ENCODE measurements at places on chromosomes 11 and 22.

DNA sequence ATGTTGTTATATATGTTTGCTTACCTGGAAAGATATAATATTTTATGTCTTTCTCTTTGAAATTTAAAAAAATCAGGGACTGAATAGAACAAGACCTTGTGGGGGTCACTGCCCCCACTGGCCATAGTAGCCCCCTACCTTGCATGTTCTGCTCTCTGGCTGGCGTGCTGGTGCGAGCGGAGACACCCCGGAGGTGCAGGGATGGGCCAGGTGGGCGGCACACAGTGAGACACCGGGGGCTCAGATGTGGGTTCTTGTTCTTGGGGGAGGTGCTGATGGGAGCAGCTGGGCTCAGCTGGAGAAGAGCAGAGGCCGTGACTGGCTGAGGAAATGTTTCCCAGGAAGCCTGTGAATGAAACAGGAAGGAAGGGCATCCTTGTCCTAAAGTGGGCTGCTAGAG is 20.2 kb downstream of the GAB4 start:
- DNase-seq, result no peak

DNA sequence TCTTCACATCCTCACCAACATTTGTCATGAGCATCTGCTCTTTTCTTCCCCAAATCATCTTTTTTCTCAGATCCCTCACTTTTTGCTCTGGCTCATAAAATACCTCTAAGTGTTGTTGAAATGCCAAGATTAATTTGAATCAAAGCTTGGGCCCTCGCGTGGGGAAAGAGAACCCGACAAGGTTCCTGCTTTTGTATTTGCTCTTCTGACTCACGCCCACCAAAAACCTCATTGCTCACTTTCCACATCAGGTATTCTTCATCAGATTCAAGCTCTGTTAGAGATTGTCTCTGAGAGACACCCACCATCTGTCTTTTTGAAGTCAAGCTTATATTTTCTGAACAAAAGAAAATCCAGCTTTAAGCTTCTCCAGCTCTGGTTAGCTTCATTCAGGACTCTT is 52.9 kb upstream of the FBXO3 start:
- no peak for DNase-seq

GRCh38 chr11:28963187-28963586 is 855.0 kb downstream of the METTL15 start:
- DNase-seq, result no peak

DNA sequence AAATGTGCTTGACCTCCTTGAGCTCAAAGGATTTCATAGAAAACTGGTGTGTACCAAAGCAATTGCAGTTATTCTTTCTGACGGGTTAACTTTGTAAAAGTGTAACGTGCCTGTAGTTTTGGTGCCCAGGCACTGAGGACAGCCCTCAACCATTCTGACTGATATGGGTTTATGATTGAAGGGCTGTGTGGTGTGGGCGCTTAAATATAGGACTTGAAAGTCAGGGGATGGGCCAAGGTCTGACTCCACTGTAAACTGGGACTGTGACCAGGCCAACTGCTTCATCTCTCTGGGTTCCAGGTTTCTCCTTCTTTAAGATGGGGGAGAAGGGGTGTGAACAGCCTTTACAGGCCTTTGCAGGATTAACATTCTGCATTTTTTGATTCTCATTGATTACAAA is 191.1 kb upstream of the ARHGAP20 start:
- no peak for DNase-seq

DNA sequence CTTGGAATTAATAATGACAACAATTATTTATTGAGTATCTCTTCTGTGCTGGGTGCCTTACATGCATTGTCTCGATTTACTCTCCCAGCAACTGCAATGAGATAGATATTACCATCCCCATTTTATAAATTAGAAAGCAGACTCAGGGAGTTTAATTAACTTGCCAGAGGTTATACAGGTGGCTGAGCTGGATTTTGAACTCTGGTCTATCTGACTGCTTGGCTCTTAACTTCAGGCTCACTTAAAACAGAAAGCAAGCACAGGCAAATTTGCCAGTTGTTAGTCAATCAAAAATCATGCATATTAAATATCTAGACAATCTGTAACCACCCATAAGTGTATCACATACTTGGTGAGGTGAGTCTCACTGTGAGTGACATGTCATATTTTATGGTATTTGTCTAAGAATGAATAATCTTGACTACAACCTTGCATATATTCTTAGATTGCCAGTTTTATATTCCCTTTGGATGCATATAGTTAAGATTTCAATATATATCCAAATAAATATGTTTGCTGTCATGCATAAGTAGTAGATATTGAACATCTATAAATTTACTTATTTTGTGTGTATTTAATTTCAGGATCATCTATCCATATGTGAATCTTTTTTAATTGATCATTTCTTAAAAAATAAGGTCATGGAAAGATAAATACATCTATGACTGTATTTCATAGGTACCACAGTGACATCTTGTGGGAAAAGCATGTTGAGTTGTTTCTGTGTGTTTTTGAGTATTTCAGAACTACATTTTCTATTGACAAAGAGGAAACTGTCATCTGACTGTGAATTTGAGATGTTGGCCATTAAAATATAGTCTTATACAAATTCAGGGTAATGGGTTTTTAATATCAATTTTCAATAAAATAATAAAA is 112.0 kb upstream of the ARHGAP42 start:
- peak; percentile 43 for DNase-seq

DNA sequence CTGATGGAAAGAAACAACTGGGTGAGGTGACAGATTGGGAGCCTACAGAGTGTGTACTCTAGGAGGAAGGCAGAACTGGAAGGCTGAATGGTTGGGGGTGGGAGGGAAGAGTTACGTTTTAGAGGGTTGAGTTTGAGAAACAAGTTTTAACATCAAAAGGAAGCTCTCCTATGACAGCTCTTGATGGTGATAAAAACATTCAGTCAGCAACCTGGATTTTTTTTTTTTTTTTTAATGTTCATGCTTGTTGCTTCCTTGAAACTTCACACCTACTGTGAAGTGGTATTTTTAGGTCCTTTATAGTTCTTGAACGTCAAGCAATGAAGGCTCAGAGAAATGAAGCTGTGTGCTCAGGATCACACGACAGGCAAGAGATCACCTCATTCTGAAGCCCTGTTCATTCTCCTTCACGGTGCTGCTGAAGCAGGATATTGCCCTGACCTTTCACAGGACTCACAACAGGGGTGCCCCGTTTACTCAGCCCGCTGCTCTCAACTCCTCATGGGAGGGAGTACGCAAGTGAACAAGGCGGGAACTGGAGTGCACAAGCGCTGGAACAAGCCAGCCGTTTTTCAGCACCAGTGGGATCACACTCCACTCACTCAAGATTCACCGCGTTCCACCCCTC is 1.6 kb upstream of the TMEM109 start:
- no peak for DNase-seq

DNA sequence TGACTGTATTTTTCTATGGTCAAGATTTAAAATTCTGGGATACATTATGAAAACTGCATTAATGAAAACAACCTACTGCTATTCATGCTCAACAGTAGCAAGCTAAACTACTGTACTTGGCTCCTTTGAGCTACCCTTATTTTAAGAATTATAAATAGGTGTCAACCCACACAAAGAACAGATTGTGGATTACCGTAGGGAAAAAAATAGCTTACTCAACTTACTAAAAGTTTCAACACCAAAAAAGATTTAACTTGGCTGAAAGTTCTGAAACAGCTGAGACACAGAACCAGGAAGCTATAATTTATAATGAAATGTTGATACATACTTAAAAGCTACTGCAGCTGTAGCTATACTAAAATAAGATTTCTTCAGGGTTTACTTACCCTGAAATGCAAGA is 10.1 kb downstream of the LIN7C start:
- no peak for DNase-seq

DNA sequence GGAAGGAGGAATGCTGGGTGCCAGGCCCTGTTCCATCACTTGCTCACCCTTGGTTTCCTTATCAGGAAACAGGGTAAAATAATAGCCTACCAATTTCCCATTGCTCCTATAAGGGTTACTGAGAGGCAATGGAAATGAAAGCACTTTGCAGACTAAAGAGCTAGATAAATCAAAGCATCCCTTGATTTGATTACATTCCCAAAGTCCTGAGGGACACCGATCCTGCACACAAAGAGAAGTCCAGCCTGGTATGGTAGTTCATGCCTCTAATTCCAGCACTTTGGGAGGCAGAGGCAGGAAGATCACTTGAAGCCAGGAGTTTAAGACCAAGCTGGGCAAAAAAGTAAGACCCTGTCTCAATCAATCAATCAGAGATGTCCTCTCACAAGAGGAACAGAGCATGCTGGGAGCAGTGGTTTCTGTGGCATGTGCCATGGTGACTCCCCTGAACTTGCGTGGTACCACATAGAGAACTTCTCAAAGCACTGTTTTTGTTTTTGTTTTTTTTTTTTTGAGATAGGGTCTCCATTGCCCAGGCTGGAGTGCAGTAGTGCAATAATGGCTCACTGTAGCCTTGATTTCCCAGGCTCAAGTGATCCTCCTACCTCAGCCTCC is 10.7 kb downstream of the TBC1D10A start:
- DNase-seq, result no peak

- peak; percentile 30 for DNase-seq
Observed at GRCh38 chr22:19750507-19751490, 9.8 kb upstream of the TBX1 start.

GRCh38 chr11:112534208-112534607 is 273.5 kb upstream of the PLET1 start:
- DNase-seq, result no peak

DNA sequence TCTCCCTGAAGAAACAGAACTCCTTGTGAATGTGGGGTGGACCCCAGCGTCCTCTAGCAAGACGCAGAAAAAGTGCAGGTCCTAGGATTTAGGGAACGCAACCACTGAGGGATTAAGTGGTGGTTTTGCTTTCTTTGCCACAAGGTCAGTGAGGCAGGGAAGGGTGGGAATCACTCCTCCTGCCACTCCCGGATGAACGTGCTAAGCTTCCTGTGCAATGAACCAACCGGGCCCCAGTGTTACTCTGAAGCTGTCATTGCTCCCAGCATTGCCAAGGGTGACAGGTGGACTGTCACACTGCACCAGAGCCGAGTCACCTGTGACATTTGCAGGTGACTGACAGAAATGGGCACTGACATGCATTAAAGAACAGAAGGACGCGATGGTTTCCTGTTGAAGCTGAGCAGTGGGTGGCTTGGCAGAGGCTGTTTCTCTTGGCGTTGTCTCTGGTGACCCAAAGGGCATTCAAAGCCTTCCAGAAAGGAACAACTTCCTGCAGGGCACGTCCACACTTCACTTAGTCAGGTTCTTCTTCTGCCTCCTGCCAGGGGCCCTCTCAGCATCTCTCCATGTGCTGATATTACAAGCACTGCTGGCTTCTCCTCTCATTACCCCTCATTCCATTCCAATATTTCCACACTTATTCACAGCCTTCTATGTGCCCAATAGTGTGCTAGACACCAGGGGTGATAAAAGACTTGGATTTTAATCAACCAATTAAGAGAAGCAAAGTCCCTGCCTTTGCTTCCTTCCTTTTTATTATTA is 9.7 kb downstream of the KIRREL3 start:
- peak; percentile 72 for DNase-seq

DNA sequence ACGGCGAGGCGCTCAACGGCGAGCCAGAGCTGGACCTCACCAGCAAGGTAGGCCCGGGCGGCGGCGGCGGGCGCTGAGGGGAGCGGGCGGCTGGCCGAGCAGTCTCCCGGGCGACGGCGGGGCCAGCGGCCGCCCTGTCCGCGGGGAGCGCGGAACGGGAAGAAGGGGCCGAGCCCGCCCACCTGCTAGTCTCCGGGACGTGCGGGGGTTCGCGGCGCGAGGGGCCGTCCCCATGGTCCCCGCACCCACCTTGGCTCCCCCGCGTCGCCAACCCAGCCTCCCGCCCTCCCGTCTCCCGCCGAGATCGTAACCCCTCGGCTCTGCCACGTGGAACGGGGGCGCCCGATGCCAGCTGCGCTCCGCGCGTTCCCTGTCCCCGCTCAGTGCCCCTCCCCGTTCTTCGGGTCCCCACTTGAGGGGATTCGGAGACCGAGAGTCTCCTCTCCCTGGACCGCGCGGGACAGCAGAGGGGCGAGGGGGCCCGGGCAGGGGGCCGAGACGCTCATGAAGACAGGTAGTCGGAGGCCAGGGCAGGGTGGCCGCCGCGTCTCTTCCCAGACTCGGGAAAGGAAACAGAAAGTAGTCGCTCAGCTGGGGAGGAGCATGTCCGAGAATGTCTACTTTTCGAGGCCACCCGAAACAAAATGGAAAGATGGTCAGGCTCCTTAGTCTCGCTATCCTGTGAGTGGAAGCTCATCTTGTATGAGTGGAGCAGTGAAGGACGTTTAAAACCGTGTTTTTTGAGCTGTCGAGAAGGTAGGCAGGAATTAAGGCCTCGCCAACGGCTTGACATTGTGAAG is 557 bp downstream of the GTPBP1 start:
- DNase-seq, result peak; percentile 32

- no peak for DNase-seq
Observed at GRCh38 chr11:78972590-78972989, 397.9 kb upstream of the NARS2 start.

DNA sequence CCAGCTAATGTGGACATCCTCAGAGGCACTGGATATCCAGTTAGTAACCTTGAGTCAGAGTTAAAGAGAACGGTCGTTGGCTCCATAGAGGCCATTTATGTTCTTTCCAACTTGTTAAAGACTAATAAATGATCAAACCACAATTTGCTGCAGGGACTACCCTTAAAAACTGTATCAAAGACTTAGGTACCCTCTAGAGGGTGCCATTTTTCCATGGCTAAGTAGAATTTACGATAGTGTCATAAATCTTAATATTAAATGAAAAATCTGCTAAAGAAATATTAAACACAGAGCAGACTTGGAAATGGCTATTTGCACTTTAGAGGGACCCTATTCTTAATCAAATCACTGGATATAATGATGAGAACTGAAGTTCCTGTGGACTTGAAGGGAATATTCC is 685.2 kb upstream of the CHORDC1 start:
- DNase-seq, result no peak

DNA sequence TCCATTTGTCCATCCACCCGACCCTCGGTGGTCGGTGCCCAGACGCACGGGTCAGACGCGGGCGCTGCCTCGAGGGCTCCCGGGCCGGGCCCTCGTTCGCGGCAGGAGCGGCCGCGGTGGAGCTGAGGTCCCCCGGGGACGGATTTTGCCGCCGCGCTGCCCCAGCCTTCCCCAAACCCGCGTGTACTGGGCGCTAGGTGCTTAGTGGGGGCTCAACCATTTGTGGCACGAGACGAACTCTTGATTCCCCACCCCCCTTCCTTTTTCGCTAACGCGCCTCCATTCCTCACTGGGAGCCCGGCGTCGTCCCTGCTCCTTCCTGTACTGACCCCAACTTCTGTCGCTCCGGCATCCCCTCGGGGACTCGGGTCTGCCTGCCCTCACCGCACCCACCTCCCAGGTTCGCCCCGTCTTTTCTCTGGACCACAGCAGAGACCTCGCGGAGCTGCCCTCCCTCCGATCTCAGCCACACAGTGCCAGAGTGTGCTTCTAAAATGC is 789 bp upstream of the CBX7 start:
- DNase-seq, result no peak

All from ACHN (cell line).